Activated T-cell treated with anti-CD3 and anti-CD28 coated beads, Interleukin-2, amount 50 U/mL, for 48 hours (primary cell): ENCODE measurements at places on chromosomes 2 and 18.
A peak's percentile ranks its signal among the peaks of the same experiment; 100 is the strongest.

DNA sequence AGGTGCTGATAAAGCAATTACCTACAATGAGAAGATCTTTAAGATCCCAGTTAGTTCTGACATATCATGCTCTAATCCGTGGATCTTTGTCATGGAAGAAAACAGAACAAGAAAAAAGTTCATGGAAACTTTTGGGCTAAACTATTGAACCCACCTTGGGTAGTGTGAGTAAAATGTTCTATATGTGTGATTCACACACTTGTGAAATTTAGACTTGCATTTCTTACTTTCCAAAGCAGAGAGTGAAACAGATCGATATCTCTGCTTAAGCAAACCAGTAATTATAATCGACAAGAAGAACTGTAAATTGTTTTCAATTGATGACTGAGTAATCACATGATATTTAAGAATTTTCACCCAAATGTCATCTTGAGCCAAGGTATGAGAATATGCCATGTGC, 214.2 kb downstream of the HRH4 start:
- DNase-seq = no peak

GRCh38 chr18:3709205-3709604, 259.2 kb downstream of the TGIF1 start:
- DNase-seq = no peak

GRCh38 chr2:33636001-33636400, 36.9 kb upstream of the FAM98A start:
- no peak for DNase-seq

GRCh38 chr2:41835401-41835800, 212.4 kb upstream of the PKDCC start:
- DNase-seq = no peak

DNA sequence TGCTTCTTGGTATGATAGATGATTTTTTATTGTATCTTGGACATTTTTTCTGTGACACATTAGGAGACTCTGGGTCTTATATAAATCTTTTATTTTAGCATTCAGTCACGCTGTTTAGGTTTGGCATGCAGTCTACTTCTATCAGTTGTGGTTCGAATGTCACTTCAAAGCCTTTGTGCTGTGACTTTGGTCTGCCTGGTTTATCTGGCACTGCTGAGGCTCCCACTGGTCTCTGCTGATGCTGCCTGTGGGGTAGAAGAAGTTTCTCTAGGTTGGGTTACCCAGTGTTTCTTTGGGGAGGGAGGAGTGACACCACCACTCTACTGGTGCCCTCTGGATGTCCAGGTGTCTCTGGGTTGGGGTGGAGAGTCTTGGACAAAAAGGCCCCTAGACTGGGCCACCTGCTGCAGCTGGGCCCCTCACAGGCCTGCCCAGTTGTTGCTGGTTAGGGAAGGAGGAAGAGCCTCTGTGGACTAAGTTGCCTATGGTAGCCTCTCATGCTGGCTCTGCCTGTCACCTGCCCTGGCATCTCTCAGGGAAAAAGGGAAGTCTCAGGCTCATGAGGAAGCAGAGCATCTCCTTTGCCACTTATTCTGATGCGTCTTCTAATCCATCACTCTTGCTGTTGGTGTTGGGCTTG, 115.4 kb upstream of the HS6ST1 start:
- DNase-seq = no peak

- DNase-seq = peak; percentile 14
Observed at GRCh38 chr2:8307606-8308180, 374.2 kb upstream of the ID2 start.

GRCh38 chr18:58806826-58807714, 57.6 kb upstream of the ZNF532 start:
- DNase-seq = no peak

- DNase-seq = no peak
Observed at GRCh38 chr2:143841935-143842334, 678.0 kb downstream of the ZEB2 start.

- DNase-seq = no peak
Observed at GRCh38 chr2:165348441-165348840, 109.2 kb downstream of the SCN2A start.

GRCh38 chr2:67309281-67309680, 87.9 kb upstream of the ETAA1 start:
- no peak for DNase-seq

DNA sequence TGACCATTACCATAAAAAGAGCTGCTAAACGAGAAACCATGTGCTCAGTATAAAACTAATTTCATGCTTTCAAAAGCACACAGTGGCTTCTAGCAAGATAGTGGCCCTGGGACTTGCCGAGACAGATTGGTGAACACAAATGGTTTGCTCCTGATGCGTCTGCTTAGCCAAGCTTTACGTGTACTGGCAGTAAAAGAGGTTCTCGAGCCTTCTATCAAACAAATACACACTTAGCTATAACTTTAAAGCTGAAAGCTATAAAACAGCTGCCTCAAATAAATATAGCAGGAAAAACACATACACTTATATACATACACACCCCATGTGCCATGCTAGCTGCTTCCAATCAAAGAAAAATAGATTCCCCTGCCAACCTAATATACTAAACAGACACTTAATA, 117.0 kb downstream of the ZNF385B start:
- DNase-seq = no peak

- no peak for DNase-seq
Observed at GRCh38 chr18:13513481-13513880, 212.9 kb downstream of the FAM210A start.

- DNase-seq = no peak
Observed at GRCh38 chr18:26639149-26639548, 90.8 kb upstream of the KCTD1 start.

- DNase-seq = no peak
Observed at GRCh38 chr18:8962192-8962779, 140.2 kb upstream of the NDUFV2 start.

GRCh38 chr2:197042739-197043196, 116.3 kb upstream of the PGAP1 start:
- DNase-seq = peak; percentile 35

DNA sequence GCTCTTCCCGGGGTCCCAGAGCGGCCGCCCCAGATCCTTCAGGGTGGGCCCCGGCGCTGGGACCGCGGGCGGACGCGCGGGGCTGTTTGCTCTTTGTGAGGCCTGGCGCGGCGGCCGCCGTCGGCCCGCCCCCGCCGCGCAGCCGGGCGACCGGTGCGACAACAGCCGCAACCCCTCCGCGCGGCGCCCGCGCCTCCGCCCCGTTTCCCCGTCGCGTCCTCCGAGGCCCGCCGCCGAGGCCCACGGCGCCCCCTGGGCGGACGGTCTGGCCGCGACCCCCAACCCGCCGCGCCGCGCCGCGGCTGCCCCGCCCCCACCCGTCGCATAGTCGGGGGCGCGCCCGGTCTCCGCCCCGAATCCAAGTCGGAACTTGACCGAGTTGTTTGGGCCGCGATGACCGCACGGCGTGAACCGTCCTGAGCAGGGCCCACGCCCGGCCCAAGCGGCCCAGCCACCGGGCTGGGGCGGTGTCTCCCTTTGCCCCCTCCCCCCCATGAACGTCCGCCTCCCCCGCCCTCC, 448 bp downstream of the YPEL5 start:
- no peak for DNase-seq

DNA sequence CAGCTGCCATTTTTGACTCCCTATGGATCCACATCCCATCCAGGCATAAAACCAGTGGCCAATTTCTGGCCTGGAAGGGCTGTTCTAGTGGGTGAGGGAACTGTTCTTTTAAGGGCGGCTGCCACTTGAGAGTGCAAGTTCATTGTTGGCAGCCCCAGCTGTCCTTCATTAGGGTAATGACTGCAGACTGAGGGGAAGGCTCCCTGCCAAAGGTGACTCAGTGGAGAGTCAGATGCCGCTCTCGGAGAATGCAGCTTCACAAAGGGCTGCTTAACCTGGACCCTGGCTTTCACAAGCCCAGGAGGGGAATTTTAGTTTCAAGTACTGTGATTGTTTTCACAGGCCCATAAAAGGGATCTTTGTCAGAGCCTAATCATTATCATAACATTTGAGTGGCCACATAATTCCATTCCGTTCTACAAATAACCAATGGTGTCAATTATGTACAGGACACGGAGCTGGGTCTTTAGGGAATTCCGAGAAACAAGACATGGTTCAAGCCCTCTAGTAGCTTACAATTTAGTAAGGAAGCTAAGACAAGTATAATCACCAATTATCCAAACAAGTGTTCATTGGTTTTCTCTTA, 235.7 kb downstream of the CDCA7 start:
- no peak for DNase-seq

- no peak for DNase-seq
Observed at GRCh38 chr2:207088276-207088675, 77.5 kb downstream of the KLF7 start.

DNA sequence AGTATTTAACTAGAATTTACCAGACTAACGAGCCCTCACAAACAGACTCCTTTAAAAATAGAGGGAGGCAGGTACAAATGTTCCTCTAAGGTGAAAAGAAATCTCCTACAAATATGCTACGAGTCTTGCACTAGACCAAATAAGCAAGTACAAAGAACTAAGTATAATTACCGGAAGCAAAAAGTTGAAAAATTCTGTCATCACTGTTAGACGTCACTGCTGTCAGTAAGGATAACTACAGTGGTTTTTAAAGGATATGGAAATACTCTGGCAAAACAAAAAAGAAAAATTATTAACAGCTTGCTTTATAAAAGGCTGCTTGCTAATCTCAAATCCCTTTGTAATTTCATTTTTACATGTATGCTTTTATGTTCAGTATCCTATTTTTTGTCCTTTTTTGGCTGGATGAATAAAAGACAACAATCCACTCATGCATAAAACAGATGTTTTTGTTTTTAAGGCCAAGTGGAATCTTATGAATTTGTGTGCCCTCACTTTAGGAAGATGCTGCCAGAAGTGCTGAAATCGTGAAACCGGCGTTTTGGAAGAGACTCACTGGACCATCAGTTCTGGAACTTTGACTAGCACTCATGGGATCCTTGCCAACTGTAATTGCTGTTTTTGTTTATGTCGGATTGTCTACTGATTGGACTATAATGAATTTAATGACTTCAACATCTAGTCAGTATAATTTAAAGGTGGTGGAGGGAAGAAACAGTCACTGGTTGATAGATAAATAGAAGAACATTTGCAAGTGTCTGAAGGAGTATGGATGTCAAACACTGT, 6.7 kb downstream of the ZNF521 start:
- no peak for DNase-seq

DNA sequence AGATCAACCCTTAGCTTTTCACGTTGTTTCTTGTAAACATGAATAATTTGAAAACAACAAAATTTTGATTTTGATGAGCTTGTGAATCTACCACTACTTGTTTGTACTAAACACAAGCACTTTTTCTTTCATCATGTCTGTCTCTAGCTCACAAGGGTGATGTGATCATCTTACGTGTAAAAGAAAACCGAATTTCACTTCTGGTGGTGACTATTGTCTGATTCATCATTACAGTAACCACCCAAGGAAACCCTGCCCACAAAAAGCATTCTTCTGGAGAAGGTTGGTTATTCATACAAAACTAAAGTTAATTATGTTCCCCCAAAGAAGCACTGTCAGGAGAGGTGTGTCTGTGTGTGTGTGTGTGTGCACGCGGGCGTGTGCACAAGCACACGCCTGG, 285.4 kb downstream of the ZNF516 start:
- no peak for DNase-seq

GRCh38 chr2:164882276-164882675, 40.7 kb upstream of the COBLL1 start:
- no peak for DNase-seq

- no peak for DNase-seq
Observed at GRCh38 chr2:85012855-85013254, 41.9 kb downstream of the KCMF1 start.

- no peak for DNase-seq
Observed at GRCh38 chr2:12932192-12932591, 215.5 kb downstream of the TRIB2 start.

DNA sequence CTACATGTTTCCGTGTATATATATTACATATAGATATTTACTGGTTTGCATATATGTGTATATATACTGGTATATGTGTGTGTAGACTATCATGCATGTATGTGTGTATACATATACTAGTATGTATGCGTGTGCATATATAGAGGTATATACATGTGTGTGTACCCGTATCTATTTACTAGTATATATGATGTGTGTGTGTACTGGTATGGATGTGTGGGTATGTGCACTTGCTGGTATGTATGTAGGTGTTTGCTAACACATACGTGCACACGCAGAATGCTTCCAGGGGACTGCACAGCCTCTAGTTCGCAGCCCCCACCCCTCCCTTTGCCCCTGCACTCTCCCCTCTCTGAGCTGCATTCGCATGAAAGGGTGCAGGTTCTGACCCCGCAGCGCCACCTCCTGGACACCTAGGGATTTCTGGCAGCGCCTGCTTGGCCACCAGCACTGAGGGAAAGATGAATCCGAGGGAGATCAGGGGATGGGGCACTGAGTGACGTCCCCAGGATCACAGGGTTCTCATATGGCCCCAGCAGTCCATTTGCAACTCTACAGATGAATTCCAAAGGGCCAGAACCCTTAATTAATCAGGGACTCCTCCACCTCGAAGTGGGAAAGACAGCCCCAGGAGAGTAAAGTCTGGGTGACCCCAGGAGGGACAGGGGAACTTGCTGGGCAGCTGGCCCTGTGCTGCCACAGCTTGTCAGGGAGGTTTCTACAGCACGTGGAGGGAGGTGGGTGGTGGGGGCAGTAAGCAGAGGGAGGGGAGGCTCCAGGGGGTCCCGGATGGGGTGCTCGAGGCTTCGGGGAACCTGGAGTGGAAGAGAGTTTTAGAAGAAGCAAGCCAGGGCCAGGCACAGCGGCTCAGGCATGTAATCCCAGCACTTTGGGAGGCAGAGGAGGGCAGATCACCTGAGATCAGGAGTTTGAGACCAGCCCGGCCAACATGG, 66.8 kb upstream of the ASAP2 start:
- DNase-seq = peak; percentile 86

DNA sequence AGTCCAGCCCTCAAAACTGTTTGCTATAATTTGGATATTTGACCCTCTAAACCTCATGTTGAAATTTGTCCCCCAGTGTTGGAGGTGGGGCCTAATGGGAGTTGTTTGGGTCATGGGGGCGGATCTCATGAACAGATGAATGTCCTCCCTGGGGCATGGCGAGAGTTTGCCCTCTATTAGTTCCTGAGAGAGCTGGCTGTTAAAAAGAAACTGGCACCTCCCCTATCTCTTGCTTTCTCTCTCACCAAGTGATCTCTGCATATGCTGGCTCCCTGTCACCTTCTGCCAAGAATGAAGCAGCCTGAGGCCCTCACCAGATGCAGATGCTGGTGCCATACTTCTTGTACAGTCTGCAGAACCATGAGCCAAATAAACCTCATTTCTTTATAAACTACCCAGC, 12.0 kb downstream of the LNPK start:
- no peak for DNase-seq

GRCh38 chr2:182447863-182448262, 21.0 kb upstream of the PDE1A start:
- DNase-seq = no peak

- no peak for DNase-seq
Observed at GRCh38 chr18:50338122-50338521, 36.7 kb upstream of the SKA1 start.

GRCh38 chr2:88212251-88212790, 42.2 kb downstream of the THNSL2 start:
- DNase-seq = no peak

- no peak for DNase-seq
Observed at GRCh38 chr2:8675543-8675942, 6.3 kb upstream of the ID2 start.
